Fibroblast of skin of back (primary cell): ENCODE measurements at places on chromosomes 5 and 9.

- DNase-seq = no peak
These were observed 68.2 kb downstream of the CDC14B start for GRCh38 chr9:96551403-96551802.

GRCh38 chr9:136137321-136138265 is 18.9 kb upstream of the TMEM250 start:
- DNase-seq = no peak

- DNase-seq = no peak
These were observed 102.4 kb downstream of the ROR2 start for GRCh38 chr9:91847581-91848091.

DNA sequence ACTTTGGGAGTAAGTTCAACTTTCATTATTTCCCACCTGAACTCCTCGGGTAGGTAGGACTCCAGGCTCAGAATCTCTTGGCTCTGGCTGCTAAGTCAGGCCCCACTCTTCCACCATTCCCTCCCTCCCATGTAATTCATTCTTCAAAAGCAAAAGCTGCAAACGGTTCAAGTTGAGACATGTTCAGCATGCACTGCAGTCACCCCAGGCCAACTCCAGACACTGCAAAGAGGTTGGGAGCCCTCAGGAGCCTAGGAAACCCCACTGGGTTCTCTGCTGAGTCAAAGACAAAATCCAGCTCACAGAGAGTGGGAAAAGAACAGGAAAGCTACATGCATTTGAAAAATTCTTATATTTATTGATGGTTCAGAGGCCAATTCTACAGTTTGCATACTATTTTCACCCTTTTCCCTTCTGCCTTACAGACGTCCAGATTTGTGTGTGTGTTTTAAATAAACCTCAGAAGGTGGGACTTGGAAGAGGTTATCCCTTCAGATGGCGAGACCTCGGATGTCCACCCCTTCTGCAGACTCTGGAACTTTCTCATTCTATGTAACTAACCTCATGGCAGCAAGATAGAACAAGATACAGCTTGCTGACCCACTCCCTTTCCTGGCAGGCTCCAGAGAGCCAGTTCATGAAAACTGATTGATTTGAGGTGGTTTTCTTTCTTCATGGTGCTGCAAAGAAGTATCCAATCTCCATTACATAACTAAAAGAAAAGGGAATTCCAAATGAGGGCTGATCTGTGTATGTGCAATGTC is 65.7 kb upstream of the EQTN start:
- no peak for DNase-seq

DNA sequence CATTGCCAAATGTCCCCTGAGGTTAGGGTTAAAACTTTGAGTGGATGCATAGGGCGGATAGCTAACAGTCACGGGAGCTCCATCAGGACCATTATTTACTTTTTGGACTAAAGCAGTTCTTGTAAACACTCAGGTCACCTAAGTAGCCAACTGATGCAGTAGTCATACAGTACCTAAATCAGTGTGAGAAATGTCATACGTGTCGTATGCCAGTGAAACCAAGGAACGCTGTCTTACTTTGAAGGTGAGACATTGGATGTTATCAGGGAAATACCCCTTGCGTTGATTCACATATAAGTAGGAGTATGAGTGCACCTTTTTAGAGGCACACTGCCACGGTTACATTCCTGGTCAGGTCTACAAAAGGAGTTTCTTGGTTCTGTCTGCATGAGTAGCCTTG is 101.9 kb downstream of the LNPEP start:
- no peak for DNase-seq

DNA sequence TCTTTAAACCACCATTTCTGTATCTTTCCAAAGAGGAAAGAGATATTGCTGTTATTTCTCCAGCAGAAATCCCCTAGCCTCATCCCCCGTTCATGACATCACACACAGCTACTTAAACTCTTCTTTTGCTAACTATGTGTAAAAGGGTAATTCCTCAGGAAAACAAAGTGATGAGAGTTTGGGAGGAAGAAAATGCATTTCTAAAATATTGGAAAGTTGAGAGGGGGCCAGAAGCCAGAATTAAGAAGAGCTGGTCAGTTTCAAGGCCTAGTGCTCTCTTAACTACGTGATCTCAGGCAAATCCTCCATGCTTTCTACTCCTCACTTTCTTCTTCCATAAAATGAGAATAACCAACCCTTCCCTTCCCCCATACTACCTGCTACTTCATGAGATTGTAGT is 109.4 kb downstream of the LIFR start:
- no peak for DNase-seq

GRCh38 chr9:126672634-126673284 is 59.0 kb downstream of the LMX1B start:
- DNase-seq = no peak

GRCh38 chr9:134046894-134047681 is 20.7 kb downstream of the BRD3 start:
- no peak for DNase-seq

GRCh38 chr5:77719666-77720363 is 56.3 kb downstream of the TBCA start:
- no peak for DNase-seq

DNA sequence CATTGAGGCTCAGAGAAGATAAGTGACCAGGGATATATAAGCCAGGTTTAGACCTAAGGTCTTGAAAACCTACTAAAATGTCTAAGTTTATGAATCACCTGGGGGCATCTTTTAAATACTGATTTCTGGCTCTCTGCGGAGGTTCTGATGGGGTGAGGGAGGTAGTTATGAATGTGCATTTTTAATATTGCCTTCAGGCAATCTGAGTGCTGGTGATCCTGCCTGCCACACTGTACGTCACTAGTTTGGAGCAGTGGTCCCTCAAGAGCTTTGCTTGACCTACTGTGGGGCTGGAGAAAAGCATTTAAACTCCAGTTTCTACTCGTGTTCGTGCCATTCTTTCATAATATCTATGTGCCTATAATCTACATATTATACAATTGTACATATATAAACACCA is 36.1 kb downstream of the KLF4 start:
- DNase-seq = no peak

- DNase-seq = peak; percentile 73
These were observed 672.8 kb downstream of the ACTL7B start for GRCh38 chr9:108182950-108183381.

GRCh38 chr9:95513711-95514110 is 3.1 kb downstream of the PTCH1 start:
- DNase-seq = no peak

- DNase-seq = no peak
These were observed 26.4 kb upstream of the TMOD1 start for GRCh38 chr9:97475059-97475458.

- DNase-seq = no peak
These were observed 42.9 kb downstream of the LURAP1L start for GRCh38 chr9:12817702-12818101.

- no peak for DNase-seq
These were observed 305.3 kb downstream of the NTRK2 start for GRCh38 chr9:84974855-84975254.

- no peak for DNase-seq
These were observed 57.9 kb downstream of the ARHGAP26 start for GRCh38 chr5:142827934-142828576.

DNA sequence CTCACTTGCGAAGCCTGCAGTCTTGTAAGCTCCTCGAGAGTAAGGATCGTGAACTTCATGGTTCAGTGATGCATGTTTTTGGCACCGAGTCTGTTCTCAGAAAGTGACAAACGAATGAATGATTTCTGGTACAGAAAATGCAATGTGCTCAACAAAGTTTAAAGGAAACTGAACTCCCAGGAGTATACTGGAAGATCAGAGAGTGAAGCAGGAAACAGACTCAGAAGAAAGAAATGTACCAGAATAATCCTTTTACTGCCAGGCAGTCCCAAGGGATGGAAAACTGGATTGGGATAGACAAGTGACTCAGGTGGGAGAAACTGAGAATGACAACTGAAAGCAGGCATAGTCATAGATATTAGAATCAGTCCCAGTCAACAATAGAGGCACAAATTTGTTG is 420.6 kb downstream of the CTNND2 start:
- peak; percentile 91 for DNase-seq

- DNase-seq = peak; percentile 61
These were observed 27.8 kb downstream of the ROPN1L start for GRCh38 chr5:10469253-10470050.

DNA sequence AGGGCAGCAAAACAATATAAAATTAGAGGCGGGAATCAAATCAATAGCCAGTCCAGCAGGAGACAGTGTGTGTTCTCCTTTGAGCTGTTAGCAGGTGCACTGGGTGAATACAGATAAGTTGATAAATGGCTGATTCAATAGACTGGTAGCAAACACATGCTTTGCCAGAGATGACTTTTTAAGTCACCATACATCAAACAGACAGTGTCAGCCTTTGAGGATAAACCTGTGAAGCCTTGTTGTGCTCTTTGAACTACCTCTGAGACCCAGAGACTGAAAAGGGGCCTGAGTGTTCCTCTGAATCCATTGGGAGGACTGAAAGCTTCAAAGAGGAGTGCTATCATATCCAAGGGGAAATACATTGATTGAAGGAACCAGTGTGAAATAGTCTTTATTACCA is 301.9 kb downstream of the RASEF start:
- DNase-seq = no peak

DNA sequence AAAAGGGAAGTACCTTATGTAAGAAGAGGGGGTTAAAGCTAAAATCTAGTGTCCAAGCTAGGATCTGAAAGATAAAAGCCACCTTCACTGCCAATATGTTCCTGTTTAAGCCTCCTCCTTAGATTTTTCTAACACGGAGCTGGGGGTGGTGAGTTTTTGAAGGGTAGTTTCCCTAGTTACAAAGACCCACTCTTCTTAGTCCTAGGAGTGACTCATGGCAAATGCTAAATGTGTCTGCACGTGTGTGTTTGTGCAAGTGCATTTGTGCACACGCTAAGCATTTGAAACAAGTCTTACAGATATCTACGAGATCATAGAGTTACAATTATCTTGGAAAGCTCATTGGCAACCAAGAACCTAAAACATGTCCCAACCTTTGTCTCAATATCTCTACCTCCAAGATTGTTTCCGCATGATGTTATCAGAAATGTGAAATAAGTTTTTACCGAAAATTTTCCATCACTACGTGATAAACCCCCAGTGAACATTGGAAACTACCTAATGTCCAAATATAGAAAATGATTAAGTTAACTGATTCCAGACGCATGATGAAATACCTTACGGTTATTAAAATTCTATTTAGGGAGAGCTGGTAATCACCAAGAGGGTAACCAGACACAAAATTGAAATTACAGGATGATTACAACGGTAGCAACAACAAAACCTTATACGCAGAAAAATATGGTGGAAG is 78.0 kb upstream of the HRH2 start:
- DNase-seq = no peak

DNA sequence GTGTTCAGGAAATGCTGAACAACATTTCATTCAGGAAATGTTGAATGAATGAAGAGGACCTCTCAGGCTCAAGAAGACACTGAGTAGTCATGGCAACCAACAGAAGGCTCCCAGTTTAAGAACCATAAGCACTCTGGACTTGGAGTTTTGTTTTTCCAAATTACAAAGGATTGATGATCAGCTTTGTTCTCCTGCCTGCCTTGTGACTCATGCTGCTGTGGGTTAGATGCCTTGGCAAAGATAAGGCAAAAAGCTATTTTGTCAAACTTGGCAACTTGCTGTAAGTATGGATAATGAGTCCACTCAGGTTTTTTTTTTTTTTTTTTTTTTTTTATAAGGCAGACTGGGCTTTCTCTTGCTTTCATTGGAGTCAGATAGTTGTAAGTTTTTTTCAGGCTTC is 365.0 kb downstream of the TMEM232 start:
- peak; percentile 66 for DNase-seq

DNA sequence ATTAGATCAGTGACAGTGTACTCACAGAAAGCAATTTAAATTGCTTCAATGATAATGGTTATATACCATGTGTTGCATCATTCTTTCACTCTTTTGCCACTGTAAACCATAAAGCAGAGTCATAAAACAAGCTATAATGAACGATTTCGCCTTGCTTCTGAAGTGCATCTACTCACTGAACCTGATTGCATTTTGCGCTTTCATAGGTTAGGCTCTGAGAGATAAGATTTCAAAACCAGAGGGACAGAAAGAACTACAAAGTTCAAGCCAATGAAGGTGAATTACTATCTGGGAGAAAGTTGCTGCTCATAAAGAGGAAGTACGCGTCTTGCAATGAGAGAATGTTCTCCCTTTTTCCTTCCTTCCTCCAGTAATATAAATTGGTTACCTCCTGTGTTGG is 412.7 kb downstream of the CETN3 start:
- no peak for DNase-seq

DNA sequence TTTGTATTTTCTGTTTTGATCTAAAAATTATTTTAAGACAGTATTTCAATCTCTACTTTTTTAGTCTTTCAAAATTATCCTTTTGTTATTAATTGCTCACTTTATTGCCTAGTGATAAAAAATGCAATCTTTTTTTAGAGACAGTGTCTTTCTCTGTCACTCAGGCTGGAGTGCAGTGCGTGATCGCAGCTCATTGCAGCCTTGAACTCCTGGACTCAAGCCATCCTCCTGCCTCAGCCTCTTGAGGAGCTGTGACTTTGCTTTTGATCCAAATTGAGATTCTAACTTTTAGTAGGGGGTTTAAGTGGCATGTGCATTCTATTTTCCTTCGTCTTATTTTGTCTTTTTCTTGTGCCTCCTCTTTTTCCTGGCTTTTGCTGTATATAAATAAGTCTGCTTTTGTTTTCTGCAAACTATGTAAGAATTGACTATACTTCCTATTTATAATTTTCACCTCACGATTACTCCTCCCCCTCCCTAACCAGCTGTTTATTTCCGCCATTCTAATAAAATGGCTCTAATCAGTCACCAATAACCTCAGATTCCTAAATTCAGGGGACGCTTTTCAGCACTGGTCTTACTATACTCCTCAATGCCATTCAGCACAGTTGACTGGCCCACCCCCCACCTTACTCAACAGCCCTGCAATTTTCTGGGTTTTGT is 32.3 kb downstream of the KLF9 start:
- DNase-seq = no peak

GRCh38 chr5:151862811-151863472 is 61.7 kb downstream of the GLRA1 start:
- no peak for DNase-seq

- DNase-seq = no peak
These were observed 184.3 kb downstream of the DAB2IP start for GRCh38 chr9:121835587-121836365.

- DNase-seq = peak; percentile 98
These were observed 49.2 kb upstream of the TNC start for GRCh38 chr9:115167175-115167574.

- DNase-seq = peak; percentile 90
These were observed 1369.8 kb upstream of the CDH9 start for GRCh38 chr5:28408186-28408585.

DNA sequence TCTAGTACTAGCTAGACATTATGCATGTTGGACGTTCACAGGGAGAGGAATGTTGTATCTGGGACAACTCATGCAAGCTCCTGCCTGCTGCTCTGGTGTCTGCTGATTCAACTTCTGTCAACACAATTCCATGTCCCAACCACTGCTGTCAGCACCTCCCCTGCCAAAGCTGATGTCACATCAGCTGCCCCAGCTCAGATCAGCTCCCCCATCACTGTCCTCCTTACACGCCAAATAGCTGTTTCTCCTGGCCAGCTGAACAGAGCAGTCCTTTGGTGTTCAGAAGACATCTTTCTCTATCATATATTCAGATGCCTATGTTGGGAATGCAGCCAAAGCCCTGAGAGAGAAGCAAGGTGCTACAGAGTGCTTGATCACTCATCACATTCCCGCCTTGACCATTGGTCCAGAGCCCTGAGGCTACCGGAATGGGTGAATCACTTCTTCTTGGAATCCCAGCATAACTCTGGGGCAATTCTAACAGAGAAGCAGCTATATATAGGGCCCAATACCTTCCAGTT is 223.3 kb downstream of the SEC61B start:
- DNase-seq = peak; percentile 97

GRCh38 chr9:752681-753200 is 88.8 kb upstream of the DMRT1 start:
- DNase-seq = peak; percentile 34
